ENCODE measurements at places on chromosomes 3 and 15.

- DNase-seq: no peak
These were observed 705 bp upstream of the TFRC start for GRCh38 chr3:196082619-196082971.

GRCh38 chr15:33029109-33029652 is 165.3 kb downstream of the FMN1 start:
- DNase-seq: no peak

DNA sequence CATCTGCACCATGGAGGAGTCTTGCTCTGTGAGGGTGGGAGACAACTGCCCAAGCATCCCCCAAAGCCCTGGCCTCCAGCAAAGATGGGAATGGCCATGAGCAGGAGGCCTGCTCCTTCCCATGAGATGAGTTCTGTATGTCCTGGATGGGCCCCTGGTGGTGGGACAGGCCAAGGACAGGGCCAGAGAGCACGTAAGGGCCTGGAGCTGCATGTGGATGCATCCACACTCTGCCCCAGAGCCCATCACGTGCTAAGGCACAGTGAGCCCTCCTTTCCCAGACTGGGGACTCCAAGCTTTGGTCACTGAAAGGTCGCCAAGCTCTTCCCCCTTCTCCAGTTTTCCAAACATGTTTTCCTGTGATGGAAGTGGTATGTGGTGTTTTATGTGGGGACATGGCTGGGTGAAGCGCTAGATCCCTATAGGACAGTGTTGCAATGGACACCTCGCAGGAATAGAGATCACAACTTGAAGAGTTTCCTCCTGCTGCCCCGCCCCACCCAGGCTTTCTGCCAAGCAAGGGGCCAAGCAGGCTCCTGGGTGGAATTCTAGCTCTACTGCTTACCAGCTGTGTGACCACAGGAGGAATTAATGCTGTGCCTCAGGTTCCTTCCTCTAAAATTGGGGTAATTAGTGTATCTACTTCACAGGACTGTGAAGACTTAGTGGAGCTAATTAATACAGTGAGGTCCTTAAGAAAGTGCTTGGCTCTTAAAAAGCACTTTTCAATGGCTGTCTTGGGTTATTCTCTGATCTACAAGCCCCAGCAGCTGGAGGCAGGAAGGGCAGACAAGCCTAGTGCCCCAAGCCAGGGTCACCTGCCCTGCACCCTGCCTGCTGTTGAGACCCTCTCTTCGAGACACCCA is 106.4 kb upstream of the RPL32 start:
- DNase-seq: no peak

DNA sequence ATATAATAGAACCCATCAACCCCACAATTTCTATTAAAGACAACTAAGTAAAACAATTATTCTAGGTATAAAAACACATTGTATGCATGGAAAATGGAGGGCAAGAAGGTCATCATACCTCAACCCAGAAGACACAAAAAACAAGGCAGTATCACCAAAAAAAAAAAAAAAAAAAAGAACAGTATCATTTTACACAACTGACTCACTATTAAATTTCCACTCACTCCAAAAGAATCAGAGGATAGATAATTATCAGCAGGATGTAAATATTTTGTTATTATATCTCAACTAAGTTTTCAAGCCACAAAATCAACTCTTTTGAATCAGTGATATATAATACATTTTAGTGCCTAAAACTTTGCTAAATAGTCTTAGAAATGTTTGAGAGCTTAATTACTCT is 55.0 kb downstream of the CLASP2 start:
- DNase-seq: no peak

- no peak for DNase-seq
These were observed 9.6 kb downstream of the KBTBD13 start for GRCh38 chr15:65085990-65086679.

DNA sequence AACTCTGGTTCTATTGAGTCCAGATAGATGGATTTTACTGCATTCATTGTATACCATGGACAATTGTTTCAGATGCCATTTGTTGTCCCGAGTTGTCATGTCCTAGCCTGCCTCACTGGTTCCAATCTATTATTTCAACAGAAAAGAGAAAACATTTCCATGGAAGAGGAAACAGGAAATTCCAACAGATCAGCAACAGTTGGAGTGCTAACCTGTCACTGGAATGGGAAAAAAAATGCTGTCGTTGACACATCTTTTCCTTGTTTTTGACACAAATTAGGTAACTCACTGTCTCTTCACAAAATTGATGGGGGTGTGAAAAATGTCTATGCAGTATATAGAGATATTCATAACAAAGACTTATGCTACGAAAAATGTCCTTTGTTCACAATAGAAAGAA is 432.0 kb upstream of the TBL1XR1 start:
- DNase-seq: no peak

DNA sequence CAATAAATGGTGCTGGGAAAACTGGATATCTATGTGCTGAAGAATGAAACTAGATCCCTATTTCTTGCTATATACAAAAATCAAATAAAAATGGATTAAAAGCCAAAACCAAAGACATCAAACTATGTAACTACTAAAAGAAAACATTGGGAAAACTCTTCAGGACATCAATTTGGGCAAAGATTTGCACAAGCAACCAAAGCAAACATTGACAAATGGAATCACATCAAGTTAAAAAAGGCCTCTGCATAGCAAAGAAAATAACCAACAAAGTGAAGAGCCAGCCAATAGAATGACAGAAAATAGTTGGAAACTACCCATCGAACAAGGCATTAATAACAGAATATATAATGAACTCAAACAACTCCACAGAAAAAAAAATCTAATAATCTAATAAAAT is 1495.3 kb downstream of the SI start:
- no peak for DNase-seq

GRCh38 chr3:54988838-54989630 is 61.2 kb upstream of the LRTM1 start:
- DNase-seq: no peak

Measured in stromal cell of bone marrow (primary cell).